Amniotic epithelial cell (primary cell): ENCODE measurements at places on chromosomes 7 and 10.
A peak's percentile ranks its signal among the peaks of the same experiment; 100 is the strongest.

DNA sequence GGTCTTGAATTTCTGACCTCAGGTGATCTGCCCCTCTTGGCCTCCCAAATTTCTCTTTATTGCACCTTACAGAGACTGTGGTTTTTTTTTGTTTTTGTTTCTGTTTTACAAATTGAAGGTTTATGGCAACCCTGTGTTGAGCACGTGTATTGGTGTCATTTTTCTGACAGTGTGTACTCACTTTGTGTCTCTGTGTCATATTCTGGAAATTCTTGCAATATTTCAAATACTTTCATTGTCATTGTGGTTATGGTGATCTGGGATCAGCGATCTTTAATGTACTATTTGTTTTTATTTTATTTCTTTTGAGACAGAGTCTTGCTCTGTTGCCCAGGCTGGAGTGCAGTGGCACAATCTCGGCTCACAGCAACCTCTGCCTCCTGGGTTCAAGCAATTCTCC, 89.8 kb downstream of the PRTFDC1 start:
- no peak for DNase-seq

GRCh38 chr7:152126741-152127140, 101.3 kb downstream of the GALNT11 start:
- no peak for DNase-seq

GRCh38 chr7:157043745-157044144, 33.3 kb upstream of the MNX1 start:
- no peak for DNase-seq

GRCh38 chr7:77439572-77439971, 23.4 kb upstream of the GSAP start:
- peak; percentile 28 for DNase-seq

GRCh38 chr10:103547391-103547946, 54.0 kb downstream of the NEURL1 start:
- peak; percentile 61 for DNase-seq

- peak; percentile 49 for DNase-seq
These were observed 18.8 kb upstream of the LIPM start for GRCh38 chr10:88783724-88784123.

GRCh38 chr7:28075674-28076358, 104.8 kb downstream of the JAZF1 start:
- DNase-seq, result peak; percentile 62

DNA sequence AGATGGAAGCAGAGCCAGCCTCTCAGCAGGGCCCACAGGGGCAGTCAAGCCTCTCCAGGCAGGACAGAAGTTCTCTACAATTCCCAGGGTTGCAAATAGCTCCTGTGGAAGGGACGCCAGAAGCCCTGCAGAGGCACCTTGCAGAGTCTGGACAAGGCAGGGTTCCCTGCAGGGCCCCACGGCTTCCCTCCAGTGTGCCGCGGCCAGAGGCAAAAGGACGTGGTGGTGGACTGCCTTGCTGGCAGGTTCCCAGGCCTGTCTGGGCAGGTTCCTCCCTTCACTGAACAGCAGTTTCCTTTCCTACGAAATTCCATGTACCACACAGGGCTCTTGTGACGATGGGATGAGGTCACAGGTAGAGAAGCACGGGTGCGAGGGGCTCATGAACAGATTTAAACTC, 25.1 kb downstream of the UPP1 start:
- no peak for DNase-seq

DNA sequence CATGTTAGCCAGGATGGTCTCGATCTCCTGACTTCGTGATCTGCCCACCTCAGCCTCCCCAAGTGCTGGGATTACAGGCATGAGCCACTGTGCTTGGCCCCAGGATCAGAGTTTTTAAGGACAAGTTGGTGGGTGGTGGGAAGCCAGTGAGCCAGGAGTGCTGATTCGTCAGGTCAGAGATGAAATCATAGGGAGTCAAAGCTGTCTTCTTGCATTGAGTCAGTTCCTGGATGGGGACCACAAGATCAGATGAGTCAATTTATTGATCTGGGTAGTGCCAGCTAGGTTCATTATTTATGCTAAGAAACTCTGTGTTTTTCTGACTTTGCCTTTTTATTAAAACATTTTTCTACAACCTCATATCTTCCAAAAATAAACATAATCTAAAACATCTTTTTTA, 423.8 kb downstream of the ARL4A start:
- DNase-seq, result no peak

DNA sequence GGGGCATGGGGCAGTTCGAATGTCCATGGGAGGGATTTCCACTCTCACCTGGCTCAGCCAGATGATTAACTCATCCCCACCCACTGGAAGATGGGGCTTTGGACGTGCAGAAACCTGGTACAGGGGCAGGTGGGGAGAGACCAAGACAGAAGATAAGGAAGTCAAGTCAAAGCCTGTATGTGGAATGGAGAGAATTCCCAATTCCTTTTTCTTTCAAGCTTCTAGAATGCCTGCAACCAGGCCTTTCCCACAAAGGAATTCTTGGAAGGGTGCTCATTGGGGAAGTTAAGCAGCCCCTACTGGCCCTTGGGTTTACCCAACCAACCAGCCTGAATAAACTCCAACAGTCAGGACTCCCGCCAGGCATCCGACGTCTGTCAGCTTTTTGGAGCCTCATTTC, 39.1 kb downstream of the CCM2 start:
- DNase-seq, result no peak

DNA sequence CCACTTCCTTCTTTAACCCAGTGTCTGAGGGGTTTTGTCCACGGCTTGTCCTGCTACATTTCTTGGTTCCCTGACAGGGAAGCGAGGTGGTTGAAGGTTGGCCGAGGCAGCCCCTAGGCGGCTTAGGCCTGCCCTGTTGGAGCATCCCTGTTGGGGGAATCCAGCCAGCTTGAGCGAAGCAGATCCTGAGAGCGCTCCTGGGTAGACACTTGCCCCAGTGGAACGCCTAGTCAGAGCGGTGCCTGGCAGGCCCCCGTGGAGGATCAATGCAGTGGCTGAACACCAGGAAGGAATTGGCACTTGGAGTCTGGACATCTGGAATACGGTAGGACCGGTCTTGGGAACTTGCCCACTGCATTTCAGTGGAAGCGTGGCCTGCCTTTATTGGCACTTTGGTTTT, 32.7 kb upstream of the NRF1 start:
- DNase-seq, result no peak

- DNase-seq, result no peak
These were observed 85.0 kb downstream of the PODXL start for GRCh38 chr7:131471250-131472004.

DNA sequence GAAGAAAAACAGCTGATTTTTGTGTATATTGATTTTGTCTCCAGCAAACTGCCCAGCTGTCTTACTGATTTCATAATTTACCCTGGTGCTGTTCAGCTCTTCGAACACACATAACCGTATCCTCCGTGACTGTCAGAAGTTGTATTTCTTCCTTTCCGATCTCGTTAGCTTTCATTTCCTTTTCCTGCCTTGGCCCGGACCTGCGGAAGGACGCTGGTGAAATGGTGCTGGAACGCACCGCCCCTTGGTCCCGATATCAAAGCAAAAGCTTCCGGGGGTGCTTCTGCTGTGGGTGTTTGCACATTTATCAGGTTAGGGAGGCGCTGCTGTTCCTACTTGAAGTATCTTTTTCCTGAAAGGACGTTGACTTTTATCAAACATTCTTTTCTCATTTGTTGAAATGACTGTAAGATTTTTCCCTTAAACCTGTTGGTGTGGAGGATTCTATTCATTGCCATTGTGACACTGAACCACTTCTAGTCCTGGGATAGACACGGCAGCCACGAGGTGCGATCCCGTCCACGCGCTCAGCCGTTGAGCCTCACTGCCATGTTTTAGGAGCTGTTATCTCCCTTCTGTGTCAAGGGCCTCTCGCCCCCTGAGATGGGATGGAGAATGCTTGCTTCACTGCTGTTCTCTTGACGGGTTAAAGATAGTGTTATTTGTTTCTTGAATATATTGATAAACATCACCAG, 72.6 kb downstream of the FOXL3 start:
- no peak for DNase-seq

DNA sequence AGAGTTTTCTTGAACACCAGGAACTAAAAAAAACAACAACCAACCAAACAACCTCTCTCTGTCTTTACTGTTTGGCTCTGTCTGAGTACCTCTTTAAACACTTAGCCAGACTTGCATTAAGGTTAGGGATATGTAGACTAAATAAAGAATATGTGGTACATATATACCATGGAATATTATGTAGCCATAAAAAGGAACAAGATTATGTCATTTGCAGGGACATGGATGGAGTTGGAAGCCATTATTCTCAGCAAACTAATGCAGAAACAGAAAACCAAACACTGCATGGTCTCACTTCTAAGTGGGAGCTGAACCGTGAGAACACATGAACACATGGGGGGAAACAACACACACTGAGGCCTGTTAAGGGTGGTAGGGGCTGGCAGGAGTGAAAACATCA, 116.0 kb upstream of the ANTXRL start:
- no peak for DNase-seq

- peak; percentile 73 for DNase-seq
These were observed 154.8 kb upstream of the PRSS58 start for GRCh38 chr7:142412551-142413193.

DNA sequence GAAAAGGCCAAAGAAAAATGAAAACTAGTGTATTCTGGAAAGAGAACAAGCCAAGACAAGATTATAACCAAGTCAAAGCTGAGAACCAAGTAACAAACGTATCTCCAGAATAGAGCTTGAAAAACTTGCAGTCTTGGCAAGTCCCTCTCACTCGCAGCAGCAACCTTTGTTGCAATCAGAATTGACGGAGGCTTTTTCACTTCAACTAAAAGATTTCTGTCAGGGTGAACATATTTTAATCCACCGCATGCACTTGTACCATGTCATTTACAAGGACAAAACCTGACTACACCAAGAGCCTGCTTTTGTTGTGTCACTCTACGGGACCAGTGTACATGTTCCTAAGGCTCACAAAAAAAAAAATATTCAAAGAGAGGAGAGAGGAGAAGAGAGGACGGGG, 122.0 kb downstream of the CHCHD3 start:
- DNase-seq, result no peak

- DNase-seq, result peak; percentile 90
These were observed at the start of gene CPA1 for GRCh38 chr7:130379921-130380860. Gene CPA1 (plus strand): TSS chr7:130380494. CDS start chr7:130380521, 27 bp downstream.

DNA sequence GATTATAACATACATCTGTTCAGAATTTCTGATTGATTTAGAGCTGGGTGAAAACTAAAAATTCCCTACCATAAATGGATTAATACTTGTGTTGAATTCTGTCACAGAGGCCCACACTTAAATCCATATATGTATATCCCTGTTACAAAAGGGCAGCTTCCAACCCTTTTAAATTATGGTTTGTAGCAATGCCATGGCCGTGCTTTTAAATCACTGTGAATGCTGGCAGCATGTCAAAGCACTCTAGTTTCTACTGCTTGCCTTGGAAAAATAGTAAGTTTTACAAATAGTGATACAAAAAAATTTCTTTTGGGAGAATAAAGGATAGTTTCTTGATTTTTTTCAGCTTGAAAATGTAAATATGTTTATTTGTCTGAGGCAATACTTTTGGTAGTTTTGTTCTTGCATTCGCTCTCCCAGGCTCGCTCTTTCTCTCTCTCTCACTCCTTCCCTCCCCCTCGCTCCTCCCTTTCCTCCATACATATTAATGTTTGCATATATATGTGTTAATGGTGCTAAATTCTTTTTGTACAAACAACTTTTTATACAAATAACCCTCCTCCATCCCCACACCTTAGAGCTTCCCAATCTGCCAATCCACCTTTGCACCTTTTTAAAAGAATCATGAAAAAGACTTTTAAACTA, 29.8 kb downstream of the TES start:
- DNase-seq, result no peak

- DNase-seq, result no peak
These were observed 75.0 kb upstream of the LRRC17 start for GRCh38 chr7:102837802-102838201.

DNA sequence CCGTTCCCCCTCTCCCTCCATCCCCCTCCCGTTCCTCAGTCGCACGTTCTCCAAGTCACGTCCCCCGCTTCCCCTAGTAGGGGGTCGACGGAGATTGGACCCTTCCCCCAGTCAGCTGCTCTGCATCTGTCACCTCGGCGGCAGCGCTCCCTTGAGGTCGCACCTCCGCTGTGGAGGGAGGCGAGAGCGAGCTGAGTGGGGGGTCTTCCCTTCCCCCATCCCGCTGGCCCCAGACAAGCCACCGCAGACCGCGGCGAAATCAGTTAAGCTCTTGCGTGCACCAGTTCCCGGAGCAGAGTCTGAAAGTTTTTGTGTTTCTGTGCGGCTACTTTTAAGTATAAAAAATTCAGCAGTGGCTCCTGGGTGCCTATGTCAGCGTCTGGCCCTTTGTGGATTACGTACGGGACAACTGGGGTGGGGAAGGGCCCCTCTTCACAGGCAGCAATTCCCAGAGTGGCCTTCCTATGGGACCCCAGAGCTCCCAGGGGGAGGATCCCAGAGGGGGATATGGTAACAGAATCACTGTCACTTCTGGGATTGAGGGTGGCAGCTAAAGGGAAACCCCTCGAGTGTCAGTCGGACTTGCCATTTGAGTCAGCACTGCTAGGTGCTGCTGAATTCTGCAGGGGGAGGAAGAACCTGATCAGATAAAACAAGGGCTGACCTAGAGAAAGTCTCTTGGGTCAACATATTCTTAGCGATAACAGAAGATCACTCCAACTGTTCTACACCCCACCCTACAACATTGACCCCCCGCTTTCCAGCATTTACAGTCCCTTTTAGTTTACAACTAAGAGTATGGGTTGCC, 12.5 kb upstream of the DDIT4 start:
- DNase-seq, result peak; percentile 74

DNA sequence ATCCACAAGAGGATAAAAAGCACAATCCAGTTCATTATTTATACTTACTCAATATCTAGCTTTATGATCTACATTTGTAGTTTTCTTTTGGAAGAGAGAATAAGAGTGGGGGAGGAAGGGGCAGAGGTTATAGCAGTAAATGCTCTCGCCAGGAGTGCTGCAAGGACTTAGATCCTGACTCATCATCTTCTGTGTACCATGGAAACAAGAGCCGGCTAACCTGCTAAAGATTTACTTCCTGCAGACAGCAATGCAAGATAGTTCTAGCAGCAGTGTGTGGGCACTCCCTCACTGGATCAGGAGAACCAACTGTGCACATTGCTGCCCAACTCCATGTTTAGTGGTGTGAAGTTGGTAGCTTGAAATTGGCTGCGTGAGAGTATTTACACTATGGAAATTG, 47.7 kb upstream of the TRIL start:
- DNase-seq, result peak; percentile 80

- DNase-seq, result no peak
These were observed 26.7 kb upstream of the FGFR2 start for GRCh38 chr10:121624836-121625486.

DNA sequence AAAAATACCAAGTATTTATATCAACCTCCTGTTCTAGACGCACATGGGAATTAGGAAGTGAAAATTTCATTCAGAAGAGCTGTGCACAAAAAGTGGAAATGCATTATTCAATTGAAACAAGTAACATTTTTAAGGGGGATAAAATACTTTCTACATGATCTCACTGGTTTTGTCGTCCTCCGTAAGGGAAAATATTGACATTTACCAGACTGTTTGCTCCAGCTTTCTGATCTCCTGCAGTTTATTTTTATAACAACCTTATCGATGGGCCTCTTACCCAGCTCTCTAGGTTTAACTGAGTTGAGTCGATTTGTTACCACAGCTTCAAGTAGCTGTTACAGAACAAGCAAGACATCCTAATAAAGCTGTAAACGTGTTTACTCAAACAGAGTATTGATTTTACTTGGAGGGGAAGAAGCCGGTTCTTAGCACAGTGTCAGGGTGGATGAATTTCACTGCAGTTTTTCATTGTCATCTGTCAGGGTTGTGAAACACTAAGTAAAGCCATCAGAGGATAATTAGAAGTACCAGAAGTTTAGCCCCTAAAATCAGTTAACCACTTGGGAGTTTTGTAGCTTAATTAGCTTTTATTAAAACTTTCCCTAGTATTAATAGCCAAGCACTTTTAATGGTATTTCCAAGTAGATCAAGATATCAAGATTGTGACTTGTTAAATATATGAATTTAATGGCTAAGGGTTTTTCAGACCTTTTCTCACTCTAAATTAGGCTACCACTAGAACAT, 142.6 kb upstream of the KAT6B start:
- DNase-seq, result no peak
